ENCODE measurements at places on chromosomes 3 and 15.

DNA sequence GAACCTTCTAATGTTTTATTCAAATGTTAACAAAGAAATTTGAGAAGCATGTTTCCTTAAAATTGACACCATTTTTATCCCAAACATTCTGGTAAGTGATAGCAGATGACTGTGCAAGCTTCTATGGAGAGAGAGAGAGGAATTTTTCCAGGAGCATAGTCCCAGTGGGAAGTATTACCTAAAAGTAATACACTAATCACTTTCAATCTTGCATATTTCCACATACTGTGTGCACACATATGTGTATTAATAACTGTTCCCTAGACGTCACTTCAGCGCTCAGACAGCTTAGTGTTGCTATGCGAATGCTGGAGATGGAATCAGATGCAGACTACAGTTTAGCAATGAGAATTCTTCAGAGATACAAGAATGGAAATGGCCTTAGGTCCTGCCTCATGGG, 424.3 kb upstream of the TPRG1 start:
- DNase-seq, result no peak

DNA sequence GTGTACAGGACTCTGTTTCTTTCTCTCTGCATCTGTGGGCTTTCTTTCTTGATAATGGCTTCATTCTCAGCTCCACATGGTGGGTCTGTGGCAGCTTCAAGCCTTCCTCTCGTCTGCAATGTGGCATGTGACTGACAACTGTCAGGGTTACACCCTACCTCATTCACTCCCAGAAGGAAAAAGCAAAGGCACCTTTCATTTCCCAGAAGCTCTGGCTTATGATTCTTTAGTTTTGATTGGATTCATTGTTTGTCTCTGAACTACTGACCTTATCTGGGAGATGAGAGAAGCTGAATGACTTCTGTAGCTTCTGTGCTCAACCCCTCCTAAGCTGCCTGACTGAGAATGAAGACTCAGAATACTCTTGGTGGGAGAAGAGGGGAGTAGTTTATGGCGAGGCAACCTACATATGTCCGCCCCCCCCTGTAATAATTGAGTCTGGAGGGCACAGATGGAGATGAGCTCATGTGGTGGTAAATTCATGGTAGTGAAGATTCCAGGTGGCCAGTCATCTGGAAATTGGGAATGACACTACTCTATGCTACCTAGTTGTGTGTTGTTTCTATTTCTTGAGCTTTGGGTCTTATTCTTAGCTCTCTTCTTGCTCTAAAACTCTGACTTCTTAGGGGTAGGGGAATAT, 38.4 kb downstream of the KCNAB1 start:
- peak; percentile 70 for DNase-seq

GRCh38 chr3:161558236-161558635, 61.6 kb downstream of the OTOL1 start:
- no peak for DNase-seq

- peak; percentile 89 for DNase-seq
These were observed 37.8 kb upstream of the TRH start for GRCh38 chr3:129936757-129937156.

GRCh38 chr15:23484870-23485269, 37.8 kb upstream of the GOLGA6L2 start:
- DNase-seq, result no peak

GRCh38 chr15:62999923-63000561, 42.5 kb upstream of the TPM1 start:
- DNase-seq, result no peak

DNA sequence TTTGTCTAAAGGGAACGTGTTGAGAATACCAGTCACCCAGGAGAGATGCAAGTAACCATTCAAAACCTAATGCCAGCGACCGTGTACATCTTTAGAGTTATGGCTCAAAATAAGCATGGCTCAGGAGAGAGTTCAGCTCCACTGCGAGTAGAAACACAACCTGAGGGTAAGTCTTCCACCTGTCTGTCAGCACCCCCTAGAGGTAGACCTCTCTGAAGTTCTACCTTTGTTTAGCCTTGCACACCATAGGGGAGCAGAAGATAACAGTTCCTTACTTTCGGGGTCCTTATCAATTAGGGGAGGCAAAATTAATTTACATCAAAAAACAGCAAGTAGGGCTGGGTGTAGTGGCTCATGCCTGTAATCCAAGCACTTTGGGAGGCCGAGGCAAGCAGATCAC, 124.4 kb downstream of the HCN4 start:
- DNase-seq, result peak; percentile 27

GRCh38 chr3:104632947-104633346, 733.8 kb upstream of the ALCAM start:
- no peak for DNase-seq

GRCh38 chr15:60363087-60363549, 34.7 kb downstream of the ANXA2 start:
- no peak for DNase-seq

DNA sequence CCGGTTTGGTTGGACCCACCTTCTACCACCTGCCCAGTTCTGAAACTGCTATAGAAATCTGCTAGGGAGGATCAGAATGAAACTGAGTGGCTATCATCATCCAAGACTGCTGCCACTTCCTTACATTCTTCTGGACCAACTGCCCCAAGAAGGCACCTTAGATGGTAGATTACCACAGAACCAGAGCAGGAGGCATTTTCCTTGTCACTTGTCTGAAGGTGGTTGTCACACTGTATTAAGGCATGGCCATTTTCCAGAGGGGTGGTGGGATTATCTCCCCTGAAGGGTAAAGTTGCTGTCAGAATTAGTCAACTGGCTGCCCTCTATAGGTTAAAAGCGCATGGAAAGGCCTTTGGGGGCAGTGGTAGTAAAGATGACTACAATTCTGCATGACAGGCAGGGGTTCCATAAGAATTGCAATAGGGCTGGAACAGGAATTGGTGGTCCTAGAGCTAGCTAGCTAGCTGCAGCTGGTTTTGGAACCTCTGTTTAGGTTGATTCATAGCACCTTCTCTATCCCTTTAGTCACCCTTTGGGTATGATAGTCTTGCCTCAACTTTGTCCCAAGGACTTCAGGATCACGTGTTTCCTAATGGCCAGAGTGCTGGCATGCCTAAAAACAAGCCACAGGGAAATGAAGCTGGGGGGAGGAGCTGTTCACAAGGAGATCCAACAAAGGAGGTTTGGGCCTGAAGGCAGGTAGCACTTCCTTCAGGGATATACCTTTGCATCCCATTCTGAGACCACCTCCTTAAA, 4.8 kb upstream of the CSPG5 start:
- DNase-seq, result no peak

DNA sequence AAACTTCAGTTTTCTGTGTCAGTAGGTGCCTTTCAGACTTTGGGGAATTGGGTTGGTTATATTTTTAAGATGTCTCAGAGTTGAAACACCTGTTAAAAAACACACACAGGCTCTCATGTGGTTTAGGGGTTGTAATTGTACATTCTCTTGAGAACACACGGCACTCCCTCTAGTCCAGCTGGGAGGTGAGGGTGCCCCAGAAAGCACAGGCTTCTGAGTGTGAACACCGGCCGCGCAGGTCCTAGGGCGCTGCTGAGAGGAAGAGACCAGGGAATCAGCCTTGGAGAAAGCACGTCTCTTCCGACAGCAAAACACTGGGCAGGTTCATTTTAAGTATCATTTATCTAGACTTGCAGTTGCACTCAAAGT, 68.0 kb upstream of the RPL35A start:
- DNase-seq, result no peak

Measured in SK-MEL-5 (cell line).